Mesendoderm (in vitro differentiated cells): ENCODE measurements at places on chromosomes 4 and X.

GRCh38 chrX:38273453-38273852 is 52.8 kb upstream of the SRPX start:
- no peak for DNase-seq

DNA sequence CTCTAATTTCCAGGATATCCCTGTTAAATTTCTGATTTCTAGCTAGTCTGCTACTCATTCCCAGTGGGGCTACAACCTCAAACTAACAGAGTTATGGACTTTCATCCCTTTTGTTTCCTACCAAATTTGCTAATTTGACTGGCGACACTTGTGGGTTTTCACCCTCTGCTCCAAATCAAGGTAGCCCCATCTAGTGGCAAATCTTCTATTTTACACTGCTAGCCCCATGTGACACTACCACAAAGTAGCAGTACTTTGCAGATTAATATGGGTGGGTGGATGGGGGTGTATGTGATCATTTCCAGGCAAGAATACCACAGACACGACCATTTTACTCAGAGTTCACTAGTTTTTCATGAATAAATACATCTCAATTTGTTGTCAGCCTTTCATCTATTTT is 150.3 kb downstream of the MSL3 start:
- peak; percentile 47 for DNase-seq

DNA sequence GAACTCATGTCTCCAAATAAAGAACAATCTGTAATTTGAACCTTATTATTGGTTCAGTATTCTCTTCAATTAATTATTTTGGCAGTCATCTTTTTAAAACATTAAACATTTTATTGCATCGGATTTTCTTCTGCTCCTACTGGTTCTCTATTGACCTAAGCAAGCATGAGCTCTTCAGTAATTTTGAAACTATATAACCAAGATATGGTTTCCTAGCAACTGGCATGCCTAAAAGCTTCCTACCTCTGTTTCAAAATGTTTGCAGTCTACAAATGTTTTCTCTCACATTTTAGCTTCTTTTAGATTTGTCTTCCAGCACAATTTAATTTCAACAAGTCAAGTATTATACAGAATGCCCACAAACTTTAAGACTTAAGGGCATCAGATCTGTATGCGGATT is 371.3 kb downstream of the GPM6A start:
- no peak for DNase-seq

DNA sequence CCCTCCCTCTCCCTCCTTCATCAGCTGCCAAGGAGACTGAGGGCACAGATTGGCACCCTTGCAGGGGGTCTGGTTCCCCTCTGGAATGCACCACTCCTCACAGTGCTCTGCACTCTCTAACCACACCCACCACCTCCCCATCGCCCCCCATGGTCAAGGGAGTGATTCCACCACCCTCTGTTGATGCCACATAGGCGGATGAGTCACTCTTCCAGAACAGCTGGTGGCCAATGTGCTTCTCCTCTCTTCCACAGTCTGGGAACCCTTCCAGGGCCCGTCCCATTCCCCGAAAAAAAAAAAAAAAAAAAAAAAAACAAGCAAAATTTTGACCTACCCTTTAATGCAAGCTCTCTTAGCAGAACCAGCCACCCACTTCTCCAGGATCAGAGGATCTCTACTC is 341.3 kb upstream of the KLF3 start:
- peak; percentile 21 for DNase-seq

- DNase-seq: no peak
These were observed 48.4 kb downstream of the ARHGAP10 start for GRCh38 chr4:147780137-147780777.
